Fibroblast of the aortic adventitia (primary cell): ENCODE measurements at places on chromosomes 2 and 18. TPM values are rescaled to one million over a fixed set of nuclear protein-coding genes. Genes with fewer than 3 reads are reported as not detected.

Gene CRYBA2
- total RNA-seq = not detected in 2 replicates

Gene TUBA3E
- not detected in 2 replicates for total RNA-seq

Gene ERBB4
- 0.16 and 5.8 TPM in 2 replicates for total RNA-seq

Gene XRCC5
- total RNA-seq = 212 and 271 TPM in 2 replicates

Gene ATL2
- 44.2 and 125 TPM in 2 replicates for total RNA-seq

Gene FAM124B
- total RNA-seq = under 0.01 and 1.2 TPM in 2 replicates

Gene GPR45
- total RNA-seq = not detected in 2 replicates

Gene COL3A1
- 1,653 and 14,045 TPM in 2 replicates for total RNA-seq

Gene PHOSPHO2
- 5.2 and 12.0 TPM in 2 replicates for total RNA-seq

Gene EMILIN1
- 81.3 and 153 TPM in 2 replicates for total RNA-seq

Gene RGPD4
- 0.16 TPM in 1 of 2 replicates, not detected in the other for total RNA-seq

Gene IL36RN
- not detected in 2 replicates for total RNA-seq

Gene ANKMY1
- 10.7 and 11.0 TPM in 2 replicates for total RNA-seq

Gene REG1B
- total RNA-seq = not detected in 2 replicates

Gene NLRC4
- not detected in 2 replicates for total RNA-seq

Gene TMEM131
- total RNA-seq = 11.9 and 45.1 TPM in 2 replicates

Gene KCNF1
- not detected in 2 replicates for total RNA-seq
